ENCODE measurements at places on chromosomes 3 and 15. TPM values are rescaled to one million over a fixed set of nuclear protein-coding genes. Genes with fewer than 3 reads are reported as not detected.

The NPAP1 gene
- 0.69 TPM for total RNA-seq

The MGLL gene
- 43.4 TPM for total RNA-seq

The LRRC15 gene
- not detected for total RNA-seq

The NEK10 gene
- 58.8 TPM for total RNA-seq

The GPR87 gene
- not detected for total RNA-seq

The GP9 gene
- total RNA-seq: not detected

The CPNE4 gene
- 51.4 TPM for total RNA-seq

The ACOX2 gene
- total RNA-seq: 5.1 TPM

The ADAMTS17 gene
- 6.0 TPM for total RNA-seq

The GOLGA6A gene
- 0.23 TPM for total RNA-seq

The KAT2B gene
- 34.4 TPM for total RNA-seq

The CACNA2D2 gene
- 25.4 TPM for total RNA-seq

The MAPK6 gene
- 107 TPM for total RNA-seq

The PLXNA1 gene
- total RNA-seq: 86.7 TPM

The TRPM1 gene
- total RNA-seq: not detected

The IL1RAP gene
- 11.5 TPM for total RNA-seq
